ENCODE measurements at places on chromosomes 3 and 15. TPM values are rescaled to one million over a fixed set of nuclear protein-coding genes. Genes with fewer than 3 reads are reported as not detected.
A peak's percentile ranks its signal among the peaks of the same experiment; 100 is the strongest.

- DNase-seq, result no peak
Measured at GRCh38 chr15:50320504-50320903, 34.5 kb downstream of the GABPB1 start.

- no peak for DNase-seq
Measured at GRCh38 chr15:98759277-98759676, 110.9 kb downstream of the IGF1R start.

- DNase-seq, result no peak
Measured at GRCh38 chr3:48674505-48674904, 11.2 kb downstream of the NCKIPSD start.

GRCh38 chr15:73081321-73081958 is 29.2 kb downstream of the NEO1 start:
- peak; percentile 6 for DNase-seq

GRCh38 chr15:69532856-69533255 is 80.2 kb downstream of the RPLP1 start:
- no peak for DNase-seq

DNA sequence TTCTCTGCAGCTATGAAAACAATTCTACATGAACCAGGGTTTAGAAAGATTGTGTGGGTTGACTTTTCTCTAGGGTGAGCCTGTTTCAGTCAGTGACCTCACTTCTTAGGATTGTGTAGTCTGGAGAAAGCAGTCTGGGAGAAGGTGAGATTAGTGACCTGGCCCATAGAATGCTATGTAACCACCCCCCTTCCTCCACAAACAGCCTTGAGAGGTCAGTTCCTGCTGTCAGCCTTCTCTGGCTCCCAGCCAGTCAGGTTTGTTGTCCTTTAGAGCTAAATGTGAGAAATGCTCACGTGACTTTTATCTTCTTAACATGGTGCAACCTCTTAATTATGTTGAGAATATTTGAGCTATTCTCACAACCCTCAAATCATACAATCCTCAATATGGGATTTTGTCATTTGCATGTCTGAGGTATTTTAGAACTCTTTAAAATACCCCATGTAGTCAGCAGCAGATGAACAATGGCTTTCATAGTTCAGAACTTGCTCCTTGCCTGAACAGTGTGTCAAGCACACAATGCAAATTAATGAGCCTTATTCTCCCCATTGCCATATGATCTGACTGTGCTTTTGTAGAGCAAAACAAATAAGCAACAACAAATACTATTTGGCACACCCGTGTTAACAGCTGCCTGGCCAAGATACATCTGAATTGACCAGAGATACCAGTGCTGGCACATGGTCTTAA is 311.6 kb downstream of the CNTN6 start:
- DNase-seq, result no peak

GRCh38 chr15:29593111-29593510 is 229.2 kb downstream of the TJP1 start:
- no peak for DNase-seq

DNA sequence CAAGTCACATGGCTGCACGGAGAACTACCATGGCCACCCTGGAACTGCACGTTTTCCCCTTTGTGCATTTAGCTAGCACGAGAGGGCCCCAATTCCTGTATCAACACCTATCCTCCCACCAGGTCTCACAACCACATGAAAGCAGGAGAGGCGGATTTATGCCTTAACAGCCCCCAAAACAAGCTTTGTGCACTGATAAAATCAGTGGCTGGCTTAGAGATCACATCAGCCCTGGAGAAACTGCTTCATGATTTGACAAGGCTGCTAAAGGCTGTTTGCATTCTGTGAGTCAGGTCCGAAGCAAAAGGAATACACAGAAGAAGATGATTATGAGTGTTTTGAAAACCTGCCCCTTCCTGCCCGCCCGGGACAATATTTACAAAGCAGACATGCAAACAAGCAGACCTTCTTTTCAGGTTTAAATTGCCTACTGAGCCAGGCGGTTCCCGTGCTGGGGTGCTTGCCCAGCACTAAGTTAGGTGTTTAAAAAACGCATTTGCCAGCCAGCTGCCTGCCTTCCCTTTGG is 25.9 kb downstream of the CEMIP start:
- DNase-seq, result peak; percentile 42

DNA sequence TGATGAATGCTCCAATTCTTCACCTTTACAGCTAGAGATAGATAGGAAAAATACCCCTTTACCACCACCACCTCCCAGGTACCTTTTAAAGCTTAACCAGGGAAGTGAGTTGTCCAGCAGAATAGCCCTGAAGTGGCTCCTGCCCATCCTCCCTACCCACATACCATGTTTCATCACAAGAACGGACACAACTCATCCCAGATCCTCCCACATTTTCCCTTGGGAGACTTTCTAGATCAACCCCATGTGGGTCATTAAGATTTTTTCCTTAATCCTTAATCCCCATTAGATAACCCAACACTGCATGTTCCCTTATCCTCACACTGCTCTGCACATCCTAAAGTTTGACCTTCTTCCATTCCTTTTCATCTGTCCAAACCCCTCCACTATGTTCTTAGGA is 69.3 kb downstream of the CHST2 start:
- DNase-seq, result no peak

MST1 gene
- 10.7 TPM for total RNA-seq

CYP8B1 gene
- total RNA-seq, result not detected

ARHGAP11A gene
- total RNA-seq, result 131 TPM

SLC22A13 gene
- not detected for total RNA-seq

DUOXA1 gene
- total RNA-seq, result not detected

BCL2A1 gene
- total RNA-seq, result 88.7 TPM

GP5 gene
- total RNA-seq, result 0.64 TPM

All from activated naive CD4-positive, alpha-beta T cell treated with anti-CD3 and anti-CD28 coated beads for 36 hours (primary cell).